ENCODE measurements at places on chromosomes 4 and X.

- no peak for DNase-seq
Measured at GRCh38 chr4:100590325-100590724, 72.5 kb upstream of the EMCN start.

- DNase-seq, result no peak
Measured at GRCh38 chr4:121881158-121881557, 10.9 kb upstream of the BBS7 start.

GRCh38 chrX:136214551-136214950 is 36.6 kb downstream of the MAP7D3 start:
- DNase-seq, result no peak

GRCh38 chr4:10526429-10527222 is 69.4 kb upstream of the ZNF518B start:
- no peak for DNase-seq

GRCh38 chrX:124341396-124342132 is 4.8 kb upstream of the SH2D1A start:
- no peak for DNase-seq

DNA sequence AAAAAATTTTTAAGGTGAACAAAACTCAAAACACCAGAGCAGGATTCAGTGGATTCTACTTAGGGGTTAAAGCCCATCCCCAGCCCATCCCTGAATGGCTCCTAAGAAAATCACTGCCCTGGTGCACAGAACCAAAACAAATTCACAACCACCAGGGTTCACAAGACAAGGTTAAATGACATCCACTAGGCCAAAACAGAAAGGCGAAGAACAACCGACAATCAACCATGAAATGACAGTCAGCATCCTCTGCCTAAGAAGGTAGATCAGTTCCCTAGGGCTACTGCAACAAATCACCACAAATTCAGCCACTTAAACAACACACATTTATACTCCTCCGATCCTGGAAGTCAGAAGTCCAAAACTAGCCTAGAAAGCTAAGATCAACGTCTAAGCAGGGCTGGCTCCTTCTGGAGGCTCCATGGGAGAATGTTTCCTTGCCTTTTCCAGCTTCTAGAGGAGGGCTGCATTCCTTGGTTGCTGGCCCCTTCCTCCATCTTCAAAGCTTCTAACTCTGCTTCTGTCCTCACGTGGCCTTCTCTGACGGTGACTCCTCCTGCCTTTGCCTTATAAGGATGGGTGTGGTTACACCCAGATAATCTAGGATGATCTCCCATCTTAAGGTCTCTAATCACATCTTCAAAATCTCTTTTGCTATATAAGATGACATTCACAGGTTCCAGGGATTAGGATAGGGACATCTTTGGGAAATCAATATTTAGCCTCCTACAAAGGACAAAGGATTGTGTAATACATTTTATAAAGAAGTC is 1.8 kb downstream of the CCNQ start:
- no peak for DNase-seq

GRCh38 chrX:75784680-75785491 is at the start of gene MAGEE2:
MAGEE2 (minus strand) TSS chrX:75785254; CDS start chrX:75785051, 203 bp downstream.
- no peak for DNase-seq

- no peak for DNase-seq
Measured at GRCh38 chr4:56250776-56251175, 136.5 kb downstream of the AASDH start.

DNA sequence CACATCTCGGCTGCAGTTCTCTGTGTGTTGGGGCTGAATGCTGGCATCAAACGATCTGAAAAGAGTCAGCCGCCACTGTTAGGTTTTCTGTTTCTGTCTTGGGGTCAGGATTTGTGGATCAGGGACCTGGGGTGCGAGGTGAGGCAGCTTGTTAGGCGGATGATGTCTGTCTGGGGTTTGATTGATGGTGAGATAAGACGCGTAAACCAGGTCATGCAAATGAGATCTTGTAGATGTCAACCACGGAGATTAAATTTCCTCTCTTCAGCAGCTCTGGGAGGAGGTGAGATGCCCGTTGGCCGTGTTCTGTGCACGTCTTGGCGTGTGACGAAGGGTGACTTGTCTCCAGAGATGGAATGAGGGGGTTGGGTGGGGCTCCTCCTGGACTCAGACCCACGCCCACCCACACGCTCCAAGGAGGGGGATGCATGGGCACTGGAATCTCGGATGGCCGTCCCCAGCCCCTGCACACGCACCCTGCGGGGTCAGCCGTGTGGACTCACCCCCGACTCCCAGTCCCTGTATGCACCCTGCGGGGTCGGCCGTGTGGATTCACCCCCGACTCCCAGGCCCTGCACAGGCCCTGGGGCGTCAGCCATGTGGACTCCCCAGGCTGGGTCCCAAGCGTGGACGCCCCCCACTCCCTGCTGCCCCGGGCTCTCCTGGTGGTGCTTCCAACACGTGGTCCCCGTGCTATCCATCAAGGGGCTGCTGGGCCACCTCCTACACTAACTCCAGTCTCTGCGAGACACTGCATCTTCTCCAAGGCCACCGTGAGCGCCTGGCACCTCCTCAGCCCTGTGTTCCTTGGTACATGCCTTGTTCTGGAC is 16.0 kb upstream of the UVSSA start:
- DNase-seq, result peak; percentile 31

DNA sequence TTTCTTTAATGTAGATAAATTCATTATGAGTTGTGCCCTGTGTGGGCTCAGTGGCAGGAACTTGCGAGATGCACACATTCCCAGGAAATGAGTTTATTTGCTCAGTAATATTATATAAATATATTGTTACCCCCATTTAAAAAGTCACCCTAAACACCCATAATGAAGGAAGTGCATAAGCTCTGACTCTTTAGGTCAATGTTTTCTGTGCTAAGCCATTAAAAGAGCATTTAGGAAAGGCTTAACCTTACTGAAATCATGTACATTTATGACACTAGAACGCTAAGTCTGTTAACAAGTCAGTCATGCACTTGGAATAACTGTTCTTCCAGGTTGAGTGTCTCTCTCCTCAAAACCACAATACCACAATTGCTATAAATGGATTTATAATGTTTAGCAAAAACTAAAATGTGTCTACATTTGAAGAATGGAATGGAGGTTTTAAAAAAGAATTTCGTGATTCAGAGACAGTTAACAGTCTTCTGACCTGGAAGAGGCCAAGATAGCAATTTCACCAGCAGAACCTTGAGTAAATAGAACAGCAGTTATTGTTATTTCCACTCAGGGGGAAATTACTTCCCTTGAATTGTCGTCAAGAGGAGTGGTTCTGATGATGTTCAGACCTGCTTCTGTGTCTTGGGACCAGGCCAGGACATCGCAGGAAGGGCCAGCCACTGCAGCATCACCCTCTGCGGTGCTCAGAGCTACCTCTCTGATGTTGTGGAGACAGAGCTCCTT is 91.1 kb upstream of the VEGFC start:
- no peak for DNase-seq

- no peak for DNase-seq
Measured at GRCh38 chrX:124421898-124422655, 75.7 kb downstream of the SH2D1A start.

- no peak for DNase-seq
Measured at GRCh38 chr4:127045861-127046260, 586.9 kb upstream of the INTU start.

GRCh38 chr4:186617921-186618320 is 62.6 kb upstream of the MTNR1A start:
- DNase-seq, result no peak

DNA sequence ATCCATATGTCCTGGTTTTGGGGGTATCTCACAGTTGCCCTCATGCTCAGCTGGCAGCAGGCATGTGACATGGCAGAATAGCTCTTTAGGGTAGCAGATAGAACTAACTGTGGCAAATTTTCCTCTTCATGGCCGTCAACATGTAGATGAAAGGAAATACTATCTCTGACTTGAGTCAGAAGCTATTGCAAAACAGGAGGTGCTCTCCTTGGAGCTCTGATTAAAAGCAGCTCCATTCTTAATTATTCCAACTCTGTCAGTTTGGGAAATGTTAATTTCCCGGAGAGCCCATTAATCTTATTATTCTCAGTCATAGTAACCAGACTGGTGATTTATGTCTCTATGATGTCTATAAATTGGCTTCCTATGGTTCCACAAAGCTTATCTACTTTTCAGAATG is 18.2 kb downstream of the IL13RA1 start:
- DNase-seq, result no peak

DNA sequence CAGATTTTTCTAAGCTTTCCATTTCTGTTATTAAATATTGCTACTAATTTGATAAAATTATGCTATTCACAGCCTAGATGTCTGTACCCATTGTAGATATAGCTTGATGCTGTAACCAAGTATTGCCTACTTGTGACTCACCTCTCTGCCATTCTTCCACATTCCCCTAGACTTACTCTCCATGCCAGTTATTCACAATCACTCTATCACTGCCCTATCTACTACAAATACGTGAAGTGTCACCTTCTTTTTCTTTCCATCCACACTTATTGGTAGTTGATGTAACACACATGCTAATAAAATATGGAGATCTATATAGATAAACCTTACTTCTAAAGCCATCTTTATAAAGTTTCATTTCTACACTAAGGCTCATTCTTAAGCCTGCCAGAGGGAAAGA is 179.4 kb upstream of the PACRGL start:
- no peak for DNase-seq

DNA sequence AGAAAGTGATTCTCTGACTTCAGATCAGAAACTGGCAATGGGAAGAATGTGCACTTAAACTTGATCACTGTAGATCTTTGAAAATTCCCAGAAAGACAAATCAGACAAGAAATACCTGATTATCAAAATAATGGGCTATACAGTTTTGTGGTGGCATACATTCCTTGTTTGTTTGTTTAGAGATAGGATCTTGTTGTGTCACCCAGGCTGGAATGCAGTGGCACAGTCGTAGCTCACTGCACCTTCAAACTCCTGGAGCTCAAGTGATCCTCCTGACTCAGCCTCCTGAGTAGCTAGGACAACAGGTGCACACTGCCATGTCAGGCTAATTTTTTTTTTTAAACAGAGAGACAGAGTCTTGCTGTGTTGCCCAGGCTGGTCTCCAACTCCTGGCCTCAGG is 81.0 kb upstream of the SPRY1 start:
- no peak for DNase-seq

DNA sequence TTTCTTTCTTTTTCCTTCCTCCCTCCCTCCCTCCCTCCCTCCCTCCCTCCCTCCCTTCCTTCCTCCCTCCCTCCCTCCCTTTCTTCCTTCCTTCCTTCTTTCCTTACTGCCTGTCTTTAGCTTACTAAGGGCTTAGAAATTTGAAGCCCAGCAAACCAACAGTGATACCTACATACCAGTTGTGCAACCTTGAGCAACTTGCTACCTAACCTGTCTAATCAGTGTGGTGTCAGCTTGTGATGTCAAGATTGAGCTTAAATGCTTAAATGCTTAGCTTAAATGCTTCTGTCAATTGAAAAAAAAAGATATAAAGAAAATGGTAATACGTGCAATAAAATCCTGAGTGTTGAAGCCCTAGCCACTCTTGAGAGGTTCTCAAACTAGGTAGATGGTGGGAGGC is 728.6 kb downstream of the TRIML1 start:
- no peak for DNase-seq

- DNase-seq, result no peak
Measured at GRCh38 chrX:72079607-72080006, 52.1 kb downstream of the RTL5 start.

Data from stimulated activated CD4-positive, alpha-beta T cell treated with anti-CD3 and anti-CD28 coated beads, TNF-alpha, amount 100 ng/mL, for 4 hours (primary cell).